ENCODE measurements at places on chromosomes 3 and 15.
A peak's percentile ranks its signal among the peaks of the same experiment; 100 is the strongest.

GRCh38 chr3:134144694-134145093, 106.0 kb downstream of the RYK start:
- no peak for ATAC-seq

- no peak for ATAC-seq
These were observed 383.0 kb downstream of the TBL1XR1 start for GRCh38 chr3:176814285-176814684.

DNA sequence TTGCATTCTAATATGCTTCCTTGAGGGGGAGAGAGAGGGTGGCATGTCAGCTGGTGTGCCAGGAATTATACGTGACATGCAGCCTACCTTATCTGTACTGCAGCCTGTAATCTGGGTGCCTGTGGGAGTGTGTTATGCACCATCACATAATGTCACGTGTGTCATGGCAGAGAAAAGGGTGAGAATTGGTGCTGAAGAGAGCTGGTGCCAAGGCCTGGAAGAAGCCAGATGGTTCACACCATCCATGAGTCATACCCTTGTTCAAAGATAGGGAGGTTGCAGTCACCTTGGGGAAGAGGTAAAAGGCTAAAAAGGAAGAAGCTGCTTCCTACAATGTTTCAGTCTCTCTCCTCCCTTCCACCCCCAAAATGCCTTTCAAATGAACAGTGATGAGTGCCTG, 5.3 kb downstream of the BRPF1 start:
- ATAC-seq = no peak

DNA sequence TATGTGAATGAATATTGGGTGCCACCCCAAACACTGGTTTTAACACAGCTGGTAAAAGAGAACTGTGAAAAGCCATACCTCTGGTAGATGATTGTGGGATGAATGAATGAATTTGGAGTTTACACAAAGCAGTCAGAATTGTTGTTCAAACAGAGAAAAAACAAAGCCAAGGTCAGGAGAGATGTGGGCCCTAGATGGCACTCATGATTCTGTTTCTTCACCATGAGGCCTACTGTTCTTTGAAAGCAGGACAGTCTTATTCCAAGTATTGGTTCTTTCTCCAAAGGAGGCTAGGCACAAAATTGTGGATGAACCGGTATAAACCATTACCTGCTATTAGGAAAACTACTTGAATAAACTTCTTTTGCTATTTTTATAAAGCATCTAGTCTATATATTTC, 97.6 kb downstream of the SAMMSON start:
- ATAC-seq = no peak

GRCh38 chr15:78317145-78317836, 17.9 kb upstream of the SKIC8 start:
- peak; percentile 59 for ATAC-seq

DNA sequence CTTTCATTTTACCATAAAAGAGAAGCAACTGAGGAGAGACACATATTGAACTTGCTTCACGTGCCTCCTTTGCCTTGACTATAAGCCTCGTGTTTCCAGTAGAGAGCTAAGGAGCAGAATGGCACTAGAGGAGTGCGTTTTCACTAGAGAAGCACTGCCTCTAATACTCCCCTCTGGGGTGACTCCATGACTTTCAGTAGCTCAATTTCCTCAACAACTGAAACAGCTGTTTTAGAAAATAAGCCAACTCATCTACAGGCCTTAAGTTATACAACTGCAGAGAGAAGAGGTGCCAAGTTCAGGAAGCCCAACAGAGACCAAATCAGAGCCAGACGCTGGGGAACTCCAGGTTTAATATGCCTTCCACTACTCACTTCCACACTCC, 1.9 kb downstream of the UBP1 start:
- ATAC-seq = no peak

DNA sequence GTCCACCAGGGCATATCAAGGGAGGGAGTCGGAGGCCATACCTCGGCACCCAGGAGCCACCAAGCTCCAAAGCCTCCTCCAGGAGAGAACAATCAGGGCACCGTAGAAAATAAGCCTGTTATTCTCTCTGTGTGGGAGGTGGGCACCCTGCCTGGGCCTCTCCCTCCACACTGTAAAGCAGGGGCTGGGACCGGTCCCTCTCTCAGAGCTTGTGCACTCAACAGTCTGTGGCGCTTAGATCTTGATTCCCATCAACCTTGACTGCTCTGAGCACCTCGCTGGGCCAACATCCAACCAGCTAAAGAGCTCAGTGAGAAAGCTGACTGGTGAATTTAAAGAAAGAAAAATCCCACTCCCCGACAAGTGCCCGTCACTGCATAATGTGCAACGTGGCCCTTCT, 53.0 kb downstream of the PCSK6 start:
- no peak for ATAC-seq

DNA sequence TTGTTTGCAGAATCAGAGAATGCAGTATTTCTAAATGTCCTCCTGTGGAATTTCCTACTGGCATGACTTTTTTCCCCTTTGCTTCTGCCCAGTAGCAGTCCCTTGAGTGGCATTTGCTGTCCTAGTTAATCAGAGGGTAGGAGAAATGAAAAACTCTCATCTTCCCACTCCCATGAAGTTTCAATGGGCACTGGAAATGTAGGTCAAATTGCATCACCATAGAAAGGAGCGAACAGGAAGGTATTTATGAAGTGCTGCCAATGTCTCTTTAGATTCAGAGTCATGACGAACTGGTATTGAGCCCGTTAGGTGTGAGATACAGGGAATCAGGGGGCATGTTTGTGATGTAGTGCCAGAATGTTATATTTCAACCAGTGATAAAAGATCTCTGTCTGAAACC, 23.2 kb downstream of the ATXN7 start:
- no peak for ATAC-seq

- peak; percentile 24 for ATAC-seq
These were observed 140.5 kb upstream of the TBL1XR1 start for GRCh38 chr3:177337541-177338331.

- ATAC-seq = no peak
These were observed 196.4 kb upstream of the LPP start for GRCh38 chr3:187957582-187957981.

GRCh38 chr3:119413603-119414280, 49.7 kb downstream of the TMEM39A start:
- no peak for ATAC-seq

DNA sequence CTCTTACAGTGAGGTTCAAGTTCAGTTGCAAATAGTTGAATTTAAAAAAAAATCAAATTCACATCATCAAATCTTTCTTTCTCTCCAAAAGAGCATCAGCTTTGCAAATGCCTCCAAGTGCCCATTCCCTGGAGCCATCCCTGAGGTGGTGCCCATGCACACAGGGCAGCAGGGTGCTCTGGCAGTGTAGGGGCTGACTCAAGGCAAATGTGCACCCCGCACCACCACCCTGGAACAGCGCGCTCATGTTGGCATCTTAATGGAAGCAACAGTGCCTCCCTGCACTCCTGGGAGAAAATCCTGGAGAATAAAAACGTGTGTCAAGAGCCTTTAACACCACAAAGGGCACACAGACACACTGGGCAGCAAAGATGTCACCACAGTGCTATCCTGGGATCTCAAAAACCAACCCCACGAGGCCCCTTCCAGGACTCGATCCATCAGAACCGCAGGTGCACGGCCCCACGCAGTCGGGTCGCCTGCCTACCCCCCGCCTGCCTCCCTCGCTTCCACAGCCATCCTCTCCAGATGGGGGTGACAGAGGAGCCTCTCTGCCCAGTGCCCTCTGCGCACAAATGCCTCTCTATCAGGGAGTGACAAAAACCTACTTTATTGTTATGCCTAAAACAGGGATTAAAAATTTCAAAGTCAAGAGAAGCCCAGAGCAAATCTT, 50.8 kb downstream of the NIPA2 start:
- no peak for ATAC-seq

DNA sequence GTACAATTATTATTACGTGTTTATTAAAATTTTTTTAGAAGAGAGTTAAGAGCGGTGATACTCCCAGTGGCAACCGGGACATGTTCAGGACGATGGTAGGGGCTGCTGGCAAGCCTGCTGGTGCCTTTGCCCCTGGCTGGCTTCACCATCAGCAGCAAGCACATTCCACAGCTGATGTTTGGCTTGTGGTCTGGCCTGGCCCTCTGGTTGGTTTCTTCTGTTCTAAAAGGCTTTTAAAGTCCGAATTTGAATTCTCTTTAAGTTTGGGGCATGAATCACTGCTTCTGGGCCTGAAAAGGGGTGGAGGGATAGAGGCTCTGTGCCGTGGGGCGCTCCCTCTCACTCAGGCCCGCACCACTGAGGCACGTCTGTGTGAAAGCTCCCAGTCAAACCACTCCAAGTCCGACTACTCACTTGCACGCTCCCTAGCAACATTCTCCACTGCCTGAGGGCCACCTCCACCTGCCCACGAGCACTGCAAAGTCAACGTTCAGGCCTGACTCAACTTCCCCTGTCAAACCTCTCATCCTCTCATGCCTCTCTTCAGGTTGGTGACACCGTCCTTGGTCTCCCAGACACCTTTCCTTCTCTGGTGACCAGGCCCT, 10.1 kb downstream of the ITGA11 start:
- ATAC-seq = peak; percentile 29

DNA sequence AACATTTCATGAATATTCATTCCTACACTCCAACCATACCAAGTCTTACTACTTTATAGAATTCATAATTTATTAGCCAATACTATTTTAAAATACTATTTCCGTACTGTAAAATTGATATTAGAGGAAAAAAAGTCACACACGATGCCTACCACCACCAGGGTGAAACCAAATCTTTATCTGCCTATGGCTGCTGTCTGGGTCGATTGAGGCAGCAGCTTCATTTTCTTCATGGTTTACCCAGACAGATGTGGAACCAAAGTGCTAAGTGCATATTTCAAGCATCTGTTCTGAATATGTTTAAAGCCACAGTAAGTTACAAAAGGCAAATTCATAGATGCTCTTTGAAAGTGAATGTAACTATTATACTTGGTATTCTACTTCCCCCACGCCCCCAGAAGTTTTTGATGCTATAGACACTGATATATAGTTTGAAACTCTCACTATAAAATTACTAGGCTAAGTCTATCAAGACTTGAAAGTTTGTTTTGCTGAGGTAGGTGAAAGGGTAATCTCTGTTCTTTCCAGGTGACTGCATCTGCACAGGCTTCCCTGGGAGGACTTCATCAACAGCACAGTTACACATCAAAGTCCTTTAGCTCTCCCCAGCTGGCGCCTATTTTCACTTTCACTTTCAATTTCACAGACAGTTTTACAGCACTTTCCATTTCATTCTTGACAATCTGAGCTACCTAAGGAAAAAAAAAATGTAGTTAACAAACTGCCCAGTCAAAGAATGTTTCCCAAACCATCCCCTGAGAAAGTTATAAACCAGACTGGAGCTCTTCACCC, 113.9 kb downstream of the POLQ start:
- peak; percentile 49 for ATAC-seq

- ATAC-seq = no peak
These were observed 13.0 kb upstream of the ACAP2 start for GRCh38 chr3:195455789-195456188.

- no peak for ATAC-seq
These were observed 2.9 kb downstream of the NGRN start for GRCh38 chr15:90268415-90268814.

GRCh38 chr15:52262364-52262763, 33.2 kb downstream of the MYO5C start:
- ATAC-seq = no peak

- no peak for ATAC-seq
These were observed 1.9 kb downstream of the ARPP19 start for GRCh38 chr15:52566889-52567288.

DNA sequence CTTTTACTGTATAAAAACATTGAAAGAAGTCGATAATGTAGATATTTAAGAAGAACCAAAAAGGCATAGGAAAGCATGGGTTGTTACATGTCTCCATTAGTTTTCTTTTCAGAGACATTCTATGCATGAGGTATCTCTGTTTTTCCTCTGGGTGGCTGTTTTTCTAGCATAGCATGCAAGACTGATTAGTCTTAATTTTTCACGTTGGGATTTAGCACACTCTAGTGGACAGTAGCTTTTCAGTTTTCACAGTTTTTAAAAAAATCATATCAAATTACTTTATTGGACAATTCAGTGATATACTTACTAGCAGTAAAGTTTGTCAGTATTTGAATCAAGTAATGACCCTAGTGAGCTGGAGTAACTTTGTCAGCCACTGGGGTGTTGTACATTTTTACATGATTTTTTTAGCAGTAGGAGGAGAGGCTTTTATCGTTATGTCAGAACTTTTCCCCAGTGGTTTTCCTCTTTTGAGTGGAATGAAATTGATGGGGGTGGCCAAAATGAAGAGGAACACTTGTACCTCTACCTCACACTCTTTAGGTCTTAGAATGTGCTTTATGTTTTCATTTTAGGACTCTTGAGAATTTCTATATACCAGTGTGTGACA, 57.2 kb downstream of the SEC22A start:
- peak; percentile 97 for ATAC-seq

- ATAC-seq = peak; percentile 47
These were observed 35.2 kb downstream of the NCEH1 start for GRCh38 chr3:172675441-172676193.

GRCh38 chr3:152549263-152549662, 280.5 kb downstream of the MBNL1 start:
- ATAC-seq = no peak

DNA sequence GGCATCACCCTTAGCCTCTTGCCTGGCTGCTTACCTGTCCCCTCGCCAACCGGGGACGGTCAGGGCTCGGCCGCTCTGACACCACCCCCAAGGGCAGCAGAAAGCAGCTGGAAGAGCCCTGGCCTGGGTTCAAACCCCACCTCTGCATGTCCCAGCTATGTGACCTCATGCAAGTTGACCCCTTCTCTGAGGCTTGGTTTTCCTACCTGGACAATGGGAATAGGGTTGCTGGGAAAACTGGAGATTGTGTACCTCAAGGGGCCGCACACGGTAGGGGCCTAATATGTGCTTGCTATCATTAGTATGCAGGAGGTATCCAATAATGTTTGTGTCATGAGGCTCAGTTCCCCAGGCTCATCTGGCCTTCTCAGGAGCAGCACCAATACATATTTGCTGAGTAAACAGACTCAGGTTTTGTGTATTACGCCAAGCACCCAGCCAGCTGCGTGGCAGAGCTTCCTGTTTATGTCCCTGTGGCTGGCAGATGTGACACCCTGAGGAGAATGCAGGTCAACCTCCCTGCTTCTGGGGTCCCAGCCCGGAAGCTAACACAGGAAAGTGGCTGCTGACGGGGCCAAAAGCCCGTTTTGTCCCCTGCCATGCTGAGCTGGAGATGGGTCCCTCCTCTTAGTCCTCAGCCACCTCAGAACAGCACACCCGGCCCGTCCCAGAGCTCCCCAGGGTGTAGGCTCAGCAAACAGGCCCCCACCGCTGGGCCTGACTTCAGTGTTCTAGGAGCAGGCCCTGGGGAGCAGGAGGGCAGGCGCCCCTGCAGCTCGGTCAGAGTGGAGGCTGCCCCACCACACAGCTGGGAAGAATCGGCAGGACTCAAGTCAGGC, 29.7 kb downstream of the PLXND1 start:
- ATAC-seq = no peak
